ENCODE measurements at places on chromosomes 13 and 19. TPM values are rescaled to one million over a fixed set of nuclear protein-coding genes. Genes with fewer than 3 reads are reported as not detected.

DNAJC15 gene
- 36.8 TPM for total RNA-seq

CYP4F8 gene
- not detected for total RNA-seq

ZNF563 gene
- total RNA-seq = 4.3 TPM

MEX3D gene
- 27.5 TPM for total RNA-seq

BRCA2 gene
- total RNA-seq = 6.1 TPM

PTGER1 gene
- total RNA-seq = not detected

Measured in MG63 (cell line).